ENCODE measurements at places on chromosomes 16 and 17.

GRCh38 chr17:78324391-78325075, 35.3 kb downstream of the SOCS3 start:
- DNase-seq: no peak

GRCh38 chr17:5587438-5588032, 3.2 kb upstream of the NLRP1 start:
- DNase-seq: no peak

DNA sequence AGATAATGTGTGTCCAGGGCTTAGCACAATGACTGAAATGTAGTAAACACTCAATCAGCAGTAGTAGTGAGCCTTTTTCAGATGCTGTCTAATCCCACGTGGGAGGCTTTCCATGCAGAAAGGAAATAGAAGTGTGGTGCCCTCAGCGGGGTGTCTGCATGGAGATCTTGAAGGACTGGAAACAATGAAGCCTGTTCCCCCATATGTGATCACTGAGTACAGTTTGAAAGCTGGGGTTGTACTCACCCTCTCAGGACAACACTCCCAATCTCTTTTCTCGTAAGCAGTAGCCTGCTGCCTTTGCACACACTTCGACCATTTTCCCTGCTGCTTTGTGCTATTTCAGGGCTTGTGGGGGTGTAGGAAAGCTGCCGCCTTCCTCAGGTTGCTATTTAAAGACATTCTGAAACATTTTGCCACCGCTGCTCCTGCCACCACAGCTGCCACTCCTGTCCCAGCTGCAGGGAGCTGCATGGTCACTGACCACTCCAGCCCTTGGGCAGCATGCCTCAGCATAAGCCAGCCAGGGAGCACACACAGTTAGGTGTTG, 40.6 kb upstream of the HAS3 start:
- DNase-seq: no peak

GRCh38 chr17:50361561-50362480, 11.2 kb downstream of the MRPL27 start:
- DNase-seq: peak; percentile 33

DNA sequence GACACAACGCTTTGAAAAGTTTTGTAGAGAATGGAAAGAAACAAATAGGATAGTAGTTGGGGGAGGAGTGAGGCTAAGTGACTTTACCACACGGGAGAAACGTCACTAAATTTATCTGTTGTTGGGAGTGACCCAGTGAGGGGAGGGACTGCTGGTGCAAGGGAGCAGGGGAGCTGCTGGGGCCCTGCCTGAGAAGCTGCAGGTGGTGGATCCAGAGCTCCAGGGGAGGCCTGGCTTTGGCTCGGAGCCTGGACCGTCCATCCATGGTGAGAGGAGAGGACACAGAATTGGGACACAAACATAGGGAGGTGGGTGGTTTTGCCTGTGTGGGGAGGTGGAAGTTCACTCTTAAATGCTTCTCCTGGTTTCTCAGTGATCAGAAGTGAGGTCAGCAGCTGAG, 107.6 kb downstream of the GOSR1 start:
- DNase-seq: no peak

DNA sequence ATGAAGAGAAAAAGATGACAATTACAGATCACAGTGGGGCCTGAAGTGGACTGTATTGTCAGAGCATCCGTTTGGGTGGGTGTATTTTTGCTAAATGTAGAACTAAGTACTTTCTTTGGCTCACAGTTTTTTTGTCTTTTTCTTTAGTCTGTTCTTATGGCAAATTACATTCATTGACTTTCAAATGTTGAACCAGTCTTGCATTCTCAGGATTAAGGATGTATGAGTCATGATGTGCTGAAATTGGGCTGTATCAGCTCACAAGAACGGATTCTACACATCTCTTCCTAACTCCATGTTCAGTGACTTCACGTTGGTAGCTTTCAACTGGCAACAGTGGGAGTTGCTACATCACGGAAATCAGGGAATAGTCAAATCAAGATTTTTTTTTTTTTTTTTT, 66.5 kb downstream of the TEX2 start:
- DNase-seq: no peak

DNA sequence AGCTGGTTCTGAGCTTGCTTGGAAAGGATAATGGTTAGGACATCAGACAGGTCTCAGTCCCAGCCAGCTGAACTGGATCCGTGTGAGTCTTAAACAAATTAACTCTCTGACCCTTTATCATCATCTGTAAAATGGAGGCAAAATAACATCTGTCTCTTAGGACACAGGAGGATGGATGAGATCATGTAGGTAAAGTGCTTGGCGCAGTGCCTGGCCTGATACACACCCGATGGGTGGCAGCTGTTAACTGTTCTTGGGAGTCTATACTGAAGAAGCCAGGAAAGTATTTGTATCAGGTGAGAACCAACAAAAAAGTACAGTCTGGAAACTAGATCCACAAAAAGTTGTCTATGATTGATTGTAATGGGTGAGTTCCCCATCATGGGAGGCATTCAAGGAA, 188.6 kb downstream of the C16orf78 start:
- DNase-seq: no peak

DNA sequence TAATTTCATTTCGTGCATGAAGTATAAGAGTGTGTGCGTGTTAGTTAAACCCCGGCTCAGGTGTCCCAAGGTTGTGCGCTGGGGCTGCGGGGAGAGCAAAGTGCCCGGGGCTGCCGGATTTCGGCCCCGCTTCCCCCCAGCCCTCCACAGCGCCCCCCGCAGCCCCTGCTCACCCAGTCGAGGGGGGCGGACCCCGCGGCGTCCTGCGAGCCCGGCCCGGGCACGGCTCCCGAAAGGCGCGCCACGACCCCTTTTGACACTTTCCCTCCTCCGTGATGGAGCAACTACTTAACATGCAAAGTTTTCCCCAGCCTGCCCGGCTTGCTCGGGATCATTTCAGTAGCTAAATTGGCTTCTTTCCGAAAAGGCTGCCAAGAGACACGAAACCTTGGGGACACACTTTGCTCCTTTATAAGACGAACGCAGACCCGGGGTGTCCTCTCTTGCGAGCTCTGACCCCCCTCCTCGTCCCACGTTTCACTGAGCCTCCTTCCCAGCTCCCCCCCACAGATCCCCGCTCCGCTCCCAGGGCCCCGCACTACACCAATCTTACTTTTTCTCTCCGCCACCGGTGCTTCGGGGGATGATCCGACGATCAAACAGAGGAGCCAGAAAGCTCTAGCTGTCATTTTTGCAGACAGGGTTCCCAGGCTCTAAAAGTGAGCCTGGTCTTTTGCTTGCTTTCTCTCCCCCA, 552 bp downstream of the C17orf58 start:
- DNase-seq: no peak
